Activated T-helper 1 cell treated with anti-CD3 and anti-CD28 coated beads, Interleukin-12 subunit alpha, Interleukin-12 subunit beta, Interleukin-2, Interleukin-4 antibody, amounts not matched to agents 30 ng/mL and 10 ng/mL and 1 ng/mL, durations not matched to agents 14 hours and 24 hours and 36 hours (primary cell): ENCODE measurements at places on chromosomes 6 and 20.

- H3K36me3 ChIP-seq: peaks cover 68% of the 10 kb centered on the region
- no peaks in the 10 kb centered on the region for H3K27me3 ChIP-seq
- peak overlapping the region; percentile 64 for H3K27ac ChIP-seq
- DNase-seq: no peak
Observed at GRCh38 chr20:44495802-44496481, 20.3 kb downstream of the TTPAL start.

DNA sequence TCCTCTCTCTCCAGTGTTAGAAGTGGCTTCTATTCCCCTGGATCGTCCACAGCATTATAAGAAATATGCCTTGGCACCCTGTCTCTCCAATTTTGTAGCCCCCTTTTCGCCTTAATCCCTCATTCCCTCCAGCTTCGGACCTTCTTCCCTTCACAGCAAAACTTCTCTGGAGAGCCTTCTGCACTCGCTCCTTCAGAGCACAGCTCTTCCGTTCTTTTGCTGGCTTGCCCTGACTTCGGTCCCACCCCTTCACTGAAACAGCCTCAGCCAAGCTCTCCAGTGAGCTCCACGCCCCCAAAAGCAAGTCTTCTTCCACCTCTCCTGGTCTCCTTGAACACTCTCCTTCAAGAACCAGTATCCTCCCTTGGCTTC is 134.7 kb upstream of the RNF24 start:
- DNase-seq: no peak
- peaks cover 24% of the 10 kb centered on the region for H3K36me3 ChIP-seq
- peak overlapping the region; percentile 71 for H3K27ac ChIP-seq
- peaks cover 39% of the 10 kb centered on the region for H3K4me1 ChIP-seq

GRCh38 chr6:93412452-93412851 is 6.9 kb downstream of the EPHA7 start:
- H3K36me3 ChIP-seq: no peaks in the 10 kb centered on the region
- H3K27ac ChIP-seq: no peak overlapping the region
- DNase-seq: no peak
- H3K4me3 ChIP-seq: no peak overlapping the region
- peaks cover 5% of the 10 kb centered on the region for H3K4me1 ChIP-seq

- H3K27ac ChIP-seq: no peak overlapping the region
- no peaks in the 10 kb centered on the region for H3K36me3 ChIP-seq
- H3K4me1 ChIP-seq: no peaks in the 10 kb centered on the region
- peaks cover 6% of the 10 kb centered on the region for H3K27me3 ChIP-seq
- no peak overlapping the region for H3K4me3 ChIP-seq
Observed at GRCh38 chr6:56364827-56365339, 117.5 kb upstream of the COL21A1 start.

DNA sequence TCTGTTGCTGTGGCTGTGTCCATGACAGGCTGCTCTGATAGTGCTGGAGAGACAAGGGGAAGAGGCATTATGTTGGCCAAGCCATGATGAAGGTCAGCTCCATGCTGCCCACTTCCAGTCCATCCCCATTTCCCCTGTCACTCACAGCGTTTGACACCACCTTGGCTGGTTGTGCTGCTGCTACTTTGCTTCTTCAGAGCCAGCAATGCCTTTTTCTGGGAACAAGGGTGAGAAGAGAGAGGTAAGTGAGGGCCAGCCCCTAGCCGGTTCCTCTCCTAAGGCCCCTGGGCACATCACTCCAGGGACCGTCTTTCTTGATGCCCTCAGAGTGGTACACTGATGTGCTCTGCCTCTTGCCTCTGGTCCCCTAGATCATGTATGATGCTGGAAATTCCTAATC is 2.0 kb downstream of the NELFE start:
- H3K4me1 ChIP-seq: peaks cover 39% of the 10 kb centered on the region
- no peaks in the 10 kb centered on the region for H3K27me3 ChIP-seq
- peaks cover 52% of the 10 kb centered on the region for H3K36me3 ChIP-seq
- DNase-seq: no peak
- no peak overlapping the region for H3K27ac ChIP-seq

- H3K27me3 ChIP-seq: no peaks in the 10 kb centered on the region
- no peaks in the 10 kb centered on the region for H3K4me1 ChIP-seq
- DNase-seq: no peak
- H3K27ac ChIP-seq: no peak overlapping the region
Observed at GRCh38 chr20:43095034-43095433, 94.7 kb downstream of the PTPRT start.

DNA sequence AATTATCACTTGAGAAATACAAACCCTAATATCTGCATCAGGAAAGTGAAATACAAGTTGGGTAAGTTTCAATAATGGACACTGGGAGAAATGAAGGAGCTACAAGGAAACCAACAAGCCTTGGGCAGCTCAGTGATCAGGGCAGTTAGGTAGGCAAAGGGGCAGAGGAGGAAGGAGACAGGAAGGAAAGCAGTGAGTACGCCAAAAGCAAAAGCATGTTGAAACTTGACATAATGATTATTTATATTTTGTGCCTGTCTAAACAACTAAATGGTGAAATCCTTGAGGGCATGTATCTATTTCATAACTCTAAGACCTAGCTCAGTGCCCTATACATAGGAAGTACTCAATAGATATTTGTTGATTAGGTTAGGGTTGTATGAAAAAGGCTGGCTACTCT is 23.3 kb downstream of the PXT1 start:
- H3K4me1 ChIP-seq: peaks cover 21% of the 10 kb centered on the region
- H3K27me3 ChIP-seq: peaks cover 11% of the 10 kb centered on the region
- H3K36me3 ChIP-seq: no peaks in the 10 kb centered on the region
- H3K4me3 ChIP-seq: no peak overlapping the region
- no peak for DNase-seq

- no peak overlapping the region for H3K27ac ChIP-seq
- H3K4me1 ChIP-seq: no peaks in the 10 kb centered on the region
- peaks cover 15% of the 10 kb centered on the region for H3K36me3 ChIP-seq
- no peak for DNase-seq
- H3K4me3 ChIP-seq: no peak overlapping the region
Observed at GRCh38 chr6:53104916-53105315, 39.7 kb downstream of the FBXO9 start.

GRCh38 chr20:20411836-20412235 is 43.9 kb downstream of the INSM1 start:
- peaks cover 18% of the 10 kb centered on the region for H3K4me1 ChIP-seq
- no peak for DNase-seq
- no peaks in the 10 kb centered on the region for H3K36me3 ChIP-seq
- peak overlapping the region; percentile 17 for H3K4me3 ChIP-seq

GRCh38 chr6:156449128-156449527 is 328.1 kb upstream of the ARID1B start:
- no peaks in the 10 kb centered on the region for H3K36me3 ChIP-seq
- DNase-seq: no peak

DNA sequence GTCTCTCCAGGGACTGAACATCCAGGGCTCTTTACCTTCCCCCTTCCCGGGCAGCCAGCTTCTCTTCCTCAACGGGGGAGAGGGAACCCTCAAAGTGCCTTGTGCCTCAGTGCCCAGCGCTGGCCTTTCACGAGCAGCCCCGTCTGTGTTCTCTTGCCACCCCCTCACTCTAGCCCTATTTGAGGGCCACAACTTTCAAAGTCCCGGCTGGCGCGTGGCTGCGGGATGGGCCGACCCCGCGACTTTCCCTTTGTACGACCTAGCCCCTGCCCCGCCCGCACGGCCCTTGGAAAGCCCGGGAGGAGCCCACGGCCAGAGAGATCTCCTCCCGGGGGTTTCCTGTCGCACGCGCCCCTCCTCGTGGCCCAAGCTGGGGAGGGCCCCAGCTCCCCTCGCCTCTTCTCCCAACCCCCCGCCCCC is 559 bp downstream of the SCRT2 start:
- no peak overlapping the region for H3K27ac ChIP-seq
- no peak overlapping the region for H3K4me3 ChIP-seq
- no peaks in the 10 kb centered on the region for H3K36me3 ChIP-seq
- H3K4me1 ChIP-seq: peaks cover 6% of the 10 kb centered on the region
- peaks cover 48% of the 10 kb centered on the region for H3K27me3 ChIP-seq

GRCh38 chr20:47354464-47354713 is 2.1 kb downstream of the ZMYND8 start:
- peak overlapping the region; percentile 95 for H3K27ac ChIP-seq
- peak overlapping the region; percentile 92 for H3K4me3 ChIP-seq
- peaks cover 20% of the 10 kb centered on the region for H3K36me3 ChIP-seq
- no peaks in the 10 kb centered on the region for H3K4me1 ChIP-seq
- no peaks in the 10 kb centered on the region for H3K27me3 ChIP-seq
- DNase-seq: no peak

- no peaks in the 10 kb centered on the region for H3K36me3 ChIP-seq
- H3K27ac ChIP-seq: no peak overlapping the region
- H3K27me3 ChIP-seq: peaks cover 23% of the 10 kb centered on the region
- no peak overlapping the region for H3K4me3 ChIP-seq
- no peak for DNase-seq
Observed at GRCh38 chr6:113879186-113880096, 22.3 kb downstream of the MARCKS start.

DNA sequence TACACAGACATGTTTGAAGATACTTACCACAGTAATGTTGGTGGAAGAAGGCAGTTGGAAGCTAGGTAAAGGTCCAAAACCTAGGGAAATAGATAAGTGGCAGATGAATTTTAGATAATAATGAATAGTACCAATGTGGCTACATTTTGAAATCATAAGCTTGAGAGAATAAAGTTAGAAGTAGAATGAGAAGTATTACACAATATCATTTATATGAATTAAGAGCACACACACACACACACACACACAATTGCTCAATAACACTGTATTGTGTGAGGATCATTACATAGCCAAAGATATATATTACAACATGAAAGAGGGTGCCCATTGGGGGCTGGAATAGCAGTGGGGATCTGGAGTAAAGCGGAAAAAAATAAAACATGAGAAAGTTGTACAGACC is 149.0 kb upstream of the EYA4 start:
- no peaks in the 10 kb centered on the region for H3K36me3 ChIP-seq
- no peaks in the 10 kb centered on the region for H3K4me1 ChIP-seq
- H3K4me3 ChIP-seq: no peak overlapping the region
- H3K27ac ChIP-seq: no peak overlapping the region
- DNase-seq: no peak

DNA sequence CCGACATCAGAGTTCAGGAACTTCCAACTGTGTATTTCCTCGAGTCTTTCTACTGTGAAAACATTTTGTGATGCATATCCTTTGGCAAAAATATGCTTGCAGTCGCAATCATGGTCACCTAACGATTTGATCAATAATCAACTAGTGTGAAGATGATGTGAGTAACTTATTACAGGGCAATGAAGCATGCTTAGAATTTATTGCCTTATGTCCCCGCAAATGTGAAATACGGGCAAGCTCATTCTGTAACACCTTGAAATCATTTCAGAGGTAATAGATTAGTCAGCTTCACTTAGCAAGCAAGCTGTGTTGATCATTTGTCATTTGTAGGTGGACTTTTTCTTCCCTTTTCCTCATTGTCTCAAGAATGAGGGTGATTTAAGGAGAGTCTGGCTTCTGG is 67.9 kb upstream of the DOK5 start:
- H3K4me1 ChIP-seq: no peaks in the 10 kb centered on the region
- H3K4me3 ChIP-seq: no peak overlapping the region
- no peaks in the 10 kb centered on the region for H3K36me3 ChIP-seq
- no peak overlapping the region for H3K27ac ChIP-seq
- no peak for DNase-seq

DNA sequence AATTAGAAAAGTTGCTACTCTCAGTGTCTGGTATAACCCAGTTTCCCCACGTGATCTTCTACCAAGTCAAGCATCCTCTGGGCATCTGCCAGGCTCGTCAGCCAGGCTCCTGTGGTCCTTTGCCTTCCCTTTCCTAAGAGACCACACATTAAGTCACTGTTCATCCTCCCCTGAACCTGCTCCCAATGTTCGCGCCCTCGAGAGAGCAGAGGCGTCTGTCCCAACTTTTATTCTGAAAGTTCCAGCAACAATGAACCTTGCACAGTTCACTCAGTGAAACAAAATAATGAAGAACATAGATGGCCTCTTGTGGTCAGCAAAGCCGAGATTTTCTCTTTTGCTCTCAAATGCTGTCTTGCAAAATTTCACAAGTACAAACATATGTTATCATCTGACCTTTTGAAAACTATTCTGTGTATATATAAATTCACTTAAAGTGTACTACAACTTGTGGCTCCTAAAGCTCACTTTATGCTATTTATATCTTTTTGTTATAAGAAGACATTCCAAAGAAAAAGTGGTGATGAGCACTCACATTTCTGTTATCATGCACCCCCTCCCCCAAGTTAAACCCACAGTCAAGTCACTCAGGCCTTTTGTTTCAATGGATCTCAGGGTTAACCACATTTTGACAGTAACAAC is 39.2 kb upstream of the NHSL1 start:
- no peaks in the 10 kb centered on the region for H3K4me1 ChIP-seq
- H3K27ac ChIP-seq: no peak overlapping the region
- no peak overlapping the region for H3K4me3 ChIP-seq
- H3K27me3 ChIP-seq: peaks cover 21% of the 10 kb centered on the region
- no peaks in the 10 kb centered on the region for H3K36me3 ChIP-seq

- peaks cover 5% of the 10 kb centered on the region for H3K4me1 ChIP-seq
- H3K4me3 ChIP-seq: no peak overlapping the region
- H3K27ac ChIP-seq: no peak overlapping the region
- no peaks in the 10 kb centered on the region for H3K36me3 ChIP-seq
- H3K27me3 ChIP-seq: peaks cover 12% of the 10 kb centered on the region
- no peak for DNase-seq
Observed at GRCh38 chr6:13830803-13831202, 16.4 kb upstream of the MCUR1 start.

GRCh38 chr20:47263080-47263464 is 93.4 kb downstream of the ZMYND8 start:
- no peak overlapping the region for H3K4me3 ChIP-seq
- peaks cover 35% of the 10 kb centered on the region for H3K36me3 ChIP-seq
- H3K27me3 ChIP-seq: no peaks in the 10 kb centered on the region
- H3K4me1 ChIP-seq: peaks cover 18% of the 10 kb centered on the region
- H3K27ac ChIP-seq: no peak overlapping the region

DNA sequence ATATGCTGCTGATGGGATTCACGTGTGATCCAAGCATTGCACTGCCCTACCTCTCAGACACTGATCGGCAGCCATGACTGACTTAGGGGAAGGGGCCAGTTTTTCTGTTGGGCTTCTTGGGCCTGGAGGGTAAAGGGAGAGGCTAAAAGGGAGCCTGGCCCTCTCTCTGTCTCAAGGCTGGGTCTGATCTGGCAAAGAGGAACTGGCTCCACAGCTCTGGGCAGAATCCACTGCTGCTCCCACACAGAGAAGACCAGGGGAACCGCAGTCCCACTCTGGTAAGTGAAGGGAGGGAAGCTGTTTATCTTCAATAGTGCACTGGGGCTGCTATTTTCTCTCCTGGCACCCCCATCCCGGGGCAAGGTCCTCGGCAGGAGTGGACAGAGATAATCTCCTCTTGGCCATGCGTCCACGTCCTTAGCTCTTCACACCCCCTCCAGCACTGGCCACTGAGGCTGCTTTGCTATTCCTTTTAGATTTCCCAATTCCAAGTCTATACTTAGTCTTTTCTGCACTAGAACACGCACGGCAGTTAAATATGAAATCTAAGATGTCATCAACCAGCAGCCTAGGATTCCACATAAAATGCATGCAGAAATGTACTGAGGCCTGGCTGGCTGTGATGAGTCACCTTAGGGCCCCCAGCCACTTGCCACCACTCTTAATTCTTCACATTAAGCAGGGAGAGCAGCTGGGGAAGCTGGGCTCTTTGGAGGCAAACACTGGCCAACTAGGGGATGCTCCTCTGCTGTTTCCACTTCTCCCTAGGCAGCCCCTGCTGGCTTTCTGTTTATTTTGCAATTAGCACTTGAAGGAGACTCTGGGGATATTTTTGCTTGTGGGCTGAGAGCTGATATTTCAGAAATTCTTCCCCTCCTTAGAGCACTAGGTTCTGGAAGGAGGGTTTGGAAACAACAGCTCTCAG is 87.8 kb upstream of the ARMC2 start:
- H3K4me1 ChIP-seq: peaks cover 4% of the 10 kb centered on the region
- no peak overlapping the region for H3K27ac ChIP-seq
- peaks cover 15% of the 10 kb centered on the region for H3K27me3 ChIP-seq
- no peak for DNase-seq
- H3K4me3 ChIP-seq: no peak overlapping the region
- no peaks in the 10 kb centered on the region for H3K36me3 ChIP-seq
